ENCODE measurements at places on chromosomes 1 and 21.

GRCh38 chr1:220076861-220077762 is 12.5 kb downstream of the BPNT1 start:
- DNase-seq = no peak

DNA sequence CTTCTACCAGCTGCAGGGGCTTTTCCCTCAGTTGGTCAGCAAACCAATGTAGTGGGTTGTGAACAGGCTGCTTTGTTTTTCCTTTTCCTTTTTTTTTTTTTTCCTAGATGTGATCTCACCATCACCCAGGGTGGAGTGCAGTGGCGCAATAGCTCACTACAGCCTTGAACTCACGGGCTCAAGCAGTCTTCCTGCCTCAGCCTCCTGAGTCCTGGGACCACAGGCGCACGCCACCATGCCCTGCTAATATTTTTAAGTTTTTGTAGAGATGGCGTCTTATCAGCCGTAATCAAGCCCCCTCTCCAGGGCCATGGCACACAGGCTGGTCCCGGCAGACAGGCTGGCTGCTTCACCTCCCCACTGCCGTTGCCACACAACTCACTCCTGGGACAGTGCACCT is 3.4 kb upstream of the TRIM11 start:
- DNase-seq = no peak

DNA sequence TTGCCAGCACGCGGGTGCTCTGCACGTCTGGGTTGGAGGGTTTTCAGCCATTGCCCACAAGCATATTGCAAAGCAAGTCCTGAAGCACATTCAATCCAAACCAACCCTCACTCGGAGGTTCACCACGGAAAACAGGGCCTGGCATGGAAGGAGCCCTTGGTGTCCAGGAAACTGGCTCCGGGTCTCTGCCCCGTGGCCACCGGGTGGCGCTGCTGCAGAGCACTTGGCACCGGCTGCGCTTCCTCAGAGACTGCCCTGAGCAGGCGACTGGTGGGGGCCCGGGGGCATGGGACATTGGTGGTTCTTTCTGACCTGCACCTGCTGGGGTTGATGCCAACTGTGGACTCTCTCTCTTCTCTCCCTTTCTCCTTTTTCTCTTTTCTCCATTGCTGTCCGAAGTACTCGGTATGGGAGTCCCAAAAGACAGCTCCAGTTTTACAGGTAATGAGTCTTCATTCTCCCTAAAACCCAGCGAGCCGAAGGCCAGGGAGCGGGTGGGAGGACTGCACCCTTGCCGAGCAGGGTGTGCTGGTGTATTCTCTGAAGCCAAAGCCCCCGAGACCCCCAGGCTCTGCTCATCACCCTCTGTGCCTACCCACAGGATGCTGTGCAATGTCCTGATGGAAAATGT is 4.1 kb upstream of the KCNAB2 start:
- no peak for DNase-seq

DNA sequence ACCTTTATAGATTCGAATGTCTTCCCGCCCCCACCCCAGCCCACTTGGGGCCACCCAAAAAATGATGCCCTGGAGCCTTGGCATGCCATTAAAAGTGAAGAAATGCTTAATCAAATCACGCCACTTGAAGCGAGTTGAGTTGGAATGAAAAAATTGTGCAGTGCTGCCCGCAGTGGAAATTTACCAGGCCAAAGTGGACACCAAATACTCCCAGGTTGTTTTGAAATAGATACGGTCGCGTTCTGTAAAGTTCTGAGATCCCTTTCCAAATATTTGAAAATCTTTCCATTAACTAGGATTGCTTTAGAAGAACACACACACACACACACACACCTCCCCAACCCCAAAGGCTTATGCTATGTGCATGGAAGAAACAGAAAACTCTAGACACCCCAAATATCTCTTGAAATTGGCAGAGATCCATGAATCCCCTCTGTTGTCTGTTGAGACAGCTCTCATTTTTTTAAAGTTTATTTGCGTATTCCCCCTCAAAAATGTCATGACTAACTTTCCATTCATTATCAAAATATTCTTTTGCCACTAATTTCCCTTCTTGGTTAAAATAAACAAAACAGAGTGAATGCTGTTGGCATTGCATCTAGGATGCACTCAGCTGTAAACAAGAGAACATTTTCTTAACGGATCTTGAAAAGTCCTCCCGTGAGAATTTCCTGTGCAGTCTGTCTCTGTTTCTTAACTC is 142.3 kb upstream of the KCNE2 start:
- no peak for DNase-seq

DNA sequence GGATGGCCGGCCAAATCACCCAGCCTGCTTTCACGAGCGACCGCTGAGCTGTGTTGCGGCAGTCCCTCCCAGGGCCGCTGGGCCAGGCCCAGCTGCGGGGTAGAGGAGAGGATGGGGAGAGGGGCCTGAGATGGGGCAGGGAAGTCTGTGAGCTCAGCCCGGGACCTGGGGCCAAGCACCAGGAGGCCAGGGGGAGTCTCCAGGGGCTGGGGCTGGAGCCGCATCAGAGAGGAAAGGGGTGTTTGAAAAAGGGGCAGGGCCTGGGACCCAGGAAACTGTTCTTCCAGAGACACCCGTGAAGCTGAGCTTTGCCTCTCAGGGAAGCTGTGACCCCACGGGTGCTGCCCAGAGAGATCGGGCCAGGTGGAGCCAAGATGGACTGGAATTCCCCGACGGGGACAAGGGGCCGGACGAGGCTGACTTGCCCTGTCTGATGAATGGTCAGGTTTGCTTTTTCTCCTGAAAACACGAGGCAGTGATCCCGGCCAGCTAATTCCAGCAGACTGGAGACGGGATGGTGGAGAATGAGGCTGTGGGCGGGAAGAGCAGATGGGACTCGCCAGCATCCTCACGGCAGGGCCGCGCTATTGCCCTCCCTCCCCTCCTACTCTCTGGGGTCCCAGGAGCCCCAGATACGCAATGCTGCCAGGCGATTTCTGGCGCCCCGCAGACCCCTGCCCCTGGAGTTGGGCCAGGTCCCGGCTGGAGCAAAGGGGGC is 40.3 kb upstream of the COL18A1 start:
- no peak for DNase-seq

- DNase-seq = no peak
These were observed 101.5 kb downstream of the ZFYVE9 start for GRCh38 chr1:52243221-52243987.

DNA sequence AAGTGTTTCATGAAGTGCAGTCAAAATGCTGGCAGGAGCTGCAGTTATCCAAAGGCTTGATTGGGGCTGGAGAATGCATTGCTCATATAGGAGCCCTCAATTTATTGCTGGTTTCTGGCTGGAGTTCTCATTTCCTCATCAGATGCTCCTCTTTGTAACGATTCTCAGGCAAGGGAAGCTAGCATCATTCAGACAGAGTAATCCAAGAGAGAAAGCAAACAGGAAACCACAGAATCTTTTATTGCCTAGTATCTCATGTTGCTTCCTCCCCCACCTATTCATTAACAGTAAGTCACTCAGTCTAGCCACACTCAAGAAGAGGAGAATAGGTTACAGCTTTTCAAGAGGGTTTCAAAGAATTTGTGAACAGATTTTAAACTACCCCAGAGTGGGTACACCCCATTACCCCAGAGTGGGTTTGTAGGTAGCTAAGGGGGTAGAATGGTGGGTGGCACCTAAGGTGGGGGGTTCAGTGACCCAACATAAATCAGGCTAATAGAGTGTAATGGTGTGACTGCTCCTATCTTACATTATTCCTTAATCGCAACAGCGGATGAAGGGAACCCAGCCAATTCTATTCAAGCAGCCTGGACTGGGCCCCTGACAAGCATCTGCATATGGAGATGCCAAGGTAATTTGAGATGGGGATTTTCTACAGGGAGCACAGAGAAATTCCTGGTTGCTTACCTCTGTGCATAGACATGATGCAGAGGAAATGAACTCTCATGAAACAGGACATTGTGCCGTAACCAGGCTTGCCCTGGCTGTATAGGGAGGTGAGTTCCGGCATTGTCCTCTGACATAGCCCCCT is 67.1 kb downstream of the KCNJ15 start:
- DNase-seq = no peak

DNA sequence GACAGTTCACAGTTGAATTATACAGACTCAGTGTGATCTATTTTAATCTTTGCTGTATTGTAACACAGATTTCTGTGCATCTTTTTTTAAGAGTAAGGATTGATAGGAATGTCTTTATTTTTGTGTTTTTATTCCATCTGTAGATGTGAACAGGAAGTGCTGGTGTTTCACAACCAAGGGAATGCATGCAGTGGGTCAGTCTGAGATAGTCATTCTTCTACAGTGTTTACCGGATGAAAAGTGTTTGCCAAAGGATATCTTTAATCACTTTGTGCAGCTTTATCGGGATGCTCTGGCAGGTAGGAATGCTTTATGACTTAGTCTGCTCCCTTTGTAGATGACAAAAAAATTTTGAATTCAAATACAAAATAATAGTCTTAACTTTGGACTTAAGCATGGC is 84.5 kb downstream of the CC2D1B start:
- DNase-seq = no peak

DNA sequence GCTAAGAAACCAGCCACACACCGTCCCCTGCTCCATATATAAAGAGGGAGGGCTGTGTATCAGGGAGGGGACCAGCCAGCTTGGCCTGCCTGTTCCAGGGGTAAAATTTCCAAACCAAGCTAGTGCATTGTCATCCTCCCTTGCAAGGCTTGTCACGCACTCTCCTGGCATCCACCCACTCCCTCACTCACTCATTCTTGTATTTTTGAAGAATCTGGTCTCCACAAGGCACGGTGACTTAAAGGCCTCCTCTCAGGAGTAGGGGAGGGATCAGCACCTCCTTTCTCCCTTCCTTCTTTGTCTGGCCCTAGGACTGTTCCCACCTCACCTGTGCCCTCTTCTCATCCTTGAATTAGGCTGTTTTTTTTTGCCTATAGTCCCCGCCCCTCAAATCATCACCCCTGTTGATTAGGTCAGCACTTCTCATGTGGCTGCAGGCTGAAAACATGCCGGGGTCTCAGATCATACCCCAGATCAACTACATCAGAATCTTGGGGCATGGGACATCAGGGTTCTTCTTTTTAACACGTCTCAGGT is 5.0 kb downstream of the ABCA4 start:
- no peak for DNase-seq

DNA sequence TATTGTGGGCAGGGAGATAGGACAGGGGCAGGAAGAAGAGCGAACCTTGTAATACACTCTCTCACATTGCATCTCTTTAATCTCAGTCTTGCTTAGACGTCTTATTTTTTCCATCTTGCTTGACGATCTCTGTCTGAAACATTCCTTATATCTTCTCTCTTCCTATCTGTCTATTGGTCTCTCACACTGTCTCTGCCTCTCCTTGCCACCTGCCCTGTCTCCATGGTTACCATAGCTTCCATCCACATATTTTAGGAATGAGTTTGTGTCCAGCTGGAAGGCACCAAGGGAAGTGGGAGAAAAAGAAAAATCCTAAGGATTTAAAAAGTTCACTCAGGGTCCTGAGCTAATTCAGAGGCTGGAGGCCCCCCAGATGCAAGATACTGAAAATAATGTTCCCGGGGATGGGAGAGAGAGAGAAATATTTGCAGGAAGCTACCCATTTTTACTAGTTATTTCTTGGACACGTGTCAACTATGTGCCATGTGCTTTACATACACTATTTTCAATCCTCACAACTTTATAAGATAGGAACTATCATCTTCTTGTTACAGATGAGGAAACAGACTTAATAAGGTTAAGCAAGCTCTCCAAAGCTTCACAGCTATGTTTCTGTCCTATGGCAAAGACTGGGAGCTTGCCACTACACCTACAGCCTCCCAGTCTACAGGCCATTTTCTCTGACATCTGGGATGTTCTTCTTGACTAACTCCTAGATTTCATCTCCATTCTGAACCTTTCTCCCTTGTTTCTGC is 933 bp downstream of the ANKRD34A start:
- no peak for DNase-seq

GRCh38 chr1:213680677-213681325 is 307.0 kb upstream of the PROX1 start:
- DNase-seq = no peak

DNA sequence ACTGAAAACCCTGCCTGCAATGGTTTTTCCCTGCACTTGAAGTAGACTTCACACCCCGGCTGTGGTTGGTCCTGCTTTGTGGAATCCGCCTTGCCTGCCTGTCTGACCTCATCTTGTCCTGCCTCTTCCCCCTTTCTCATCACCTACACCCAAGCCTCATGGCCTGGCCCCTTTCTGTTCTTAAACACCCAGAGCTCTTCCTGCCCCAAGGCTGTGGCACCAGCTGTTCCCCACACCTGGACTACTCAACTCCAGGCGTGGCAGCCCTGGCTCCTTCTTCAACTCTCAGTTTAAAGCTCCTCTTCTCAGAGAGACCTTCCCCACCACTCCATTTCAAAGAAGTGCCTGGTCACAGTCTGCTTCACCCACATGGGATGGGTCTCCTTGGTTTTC is 27.0 kb downstream of the KIAA1614 start:
- DNase-seq = no peak

DNA sequence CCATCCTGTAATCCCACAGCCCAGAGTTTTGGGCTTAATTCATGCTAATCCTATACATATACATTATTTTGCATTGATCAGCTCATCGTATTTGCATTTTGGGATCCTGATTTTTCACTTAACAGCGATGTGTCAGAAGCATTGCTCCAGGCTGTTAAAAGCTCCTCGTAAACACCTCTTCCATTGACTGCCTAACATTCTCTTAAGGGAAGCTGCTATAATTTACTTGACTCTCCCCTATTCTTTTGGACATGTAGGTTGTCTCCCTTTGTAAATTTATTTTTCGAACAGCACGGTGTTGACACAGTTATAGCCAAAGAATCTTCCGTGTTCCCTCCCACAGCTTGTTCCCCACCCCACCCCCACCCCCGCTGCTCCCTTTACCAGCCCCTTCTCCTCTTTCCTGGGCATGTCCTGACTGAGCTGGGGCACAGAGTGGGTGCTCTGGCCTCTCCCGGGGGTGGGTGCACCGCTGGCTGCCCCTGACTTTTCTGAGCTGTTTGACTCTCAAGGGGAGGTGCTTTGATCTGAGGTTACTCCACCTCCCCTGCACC is 22.8 kb downstream of the LDLRAP1 start:
- no peak for DNase-seq

GRCh38 chr1:19110257-19110927 is 99.7 kb downstream of the UBR4 start:
- DNase-seq = no peak

- DNase-seq = no peak
These were observed 6.4 kb upstream of the KCNK1 start for GRCh38 chr1:233607252-233608119.
